ENCODE measurements at places on chromosomes 7 and 10.

GRCh38 chr10:101695404-101695890, 477 bp upstream of the FBXW4 start:
- DNase-seq, result no peak

DNA sequence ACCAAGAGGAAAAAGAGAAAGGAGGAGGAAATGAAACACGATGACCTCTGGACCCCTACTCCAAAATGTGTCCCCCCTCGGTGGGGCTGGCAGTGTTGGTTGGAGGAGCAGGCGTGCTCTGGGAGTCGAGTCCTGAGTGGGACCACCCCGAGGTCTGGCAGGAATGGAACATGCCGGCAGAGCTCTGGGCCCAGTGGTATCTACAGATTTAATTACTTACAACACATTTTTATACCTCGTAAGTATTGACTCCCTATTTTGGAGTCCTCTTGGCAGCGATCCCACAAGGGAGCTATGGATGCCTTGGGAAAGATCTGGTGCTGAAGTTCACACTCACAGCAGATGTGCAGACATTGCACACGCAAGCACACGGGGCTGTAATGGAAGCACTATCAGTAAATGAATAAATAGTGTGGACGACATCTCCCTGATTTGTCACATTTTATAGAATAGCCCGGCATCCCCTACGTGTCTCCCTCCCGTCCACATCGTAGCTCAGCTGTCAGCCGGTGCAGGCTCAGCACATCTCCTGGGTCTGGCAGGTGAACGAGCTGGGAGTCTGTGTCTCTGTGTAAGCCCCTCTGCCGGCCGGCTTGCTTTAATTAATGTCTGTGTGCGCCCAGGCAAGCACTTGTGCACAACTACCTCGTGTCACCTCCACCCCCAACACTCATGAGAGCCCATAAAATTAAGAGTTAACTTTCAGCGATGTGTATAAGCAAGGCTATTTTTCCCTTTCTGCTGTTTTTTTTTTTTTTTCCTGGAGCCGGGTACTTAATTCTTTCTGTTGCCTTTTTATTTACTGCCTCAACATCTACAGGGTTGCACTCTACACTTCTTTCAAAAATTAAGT, 603.2 kb downstream of the LRMDA start:
- no peak for DNase-seq

DNA sequence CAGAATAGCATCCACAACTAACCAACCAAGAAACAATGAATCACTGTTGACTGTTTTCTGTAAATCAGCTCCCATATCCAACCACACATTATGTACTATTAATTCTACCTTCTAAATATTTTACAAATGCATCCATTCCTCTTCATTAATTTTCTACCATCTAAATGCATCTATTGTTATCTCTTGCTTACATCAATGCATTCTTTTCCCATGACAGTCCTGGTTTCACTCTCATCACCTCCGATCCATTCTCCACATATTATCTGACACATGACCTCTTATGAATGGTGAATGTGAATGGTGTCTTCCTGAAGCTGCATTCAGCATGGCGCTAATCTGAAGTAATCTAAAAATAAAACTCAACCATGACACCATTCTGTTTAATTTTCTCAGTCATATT, 153.8 kb upstream of the CALCR start:
- DNase-seq, result no peak

GRCh38 chr10:927131-927530, 4.4 kb downstream of the LARP4B start:
- DNase-seq, result no peak

DNA sequence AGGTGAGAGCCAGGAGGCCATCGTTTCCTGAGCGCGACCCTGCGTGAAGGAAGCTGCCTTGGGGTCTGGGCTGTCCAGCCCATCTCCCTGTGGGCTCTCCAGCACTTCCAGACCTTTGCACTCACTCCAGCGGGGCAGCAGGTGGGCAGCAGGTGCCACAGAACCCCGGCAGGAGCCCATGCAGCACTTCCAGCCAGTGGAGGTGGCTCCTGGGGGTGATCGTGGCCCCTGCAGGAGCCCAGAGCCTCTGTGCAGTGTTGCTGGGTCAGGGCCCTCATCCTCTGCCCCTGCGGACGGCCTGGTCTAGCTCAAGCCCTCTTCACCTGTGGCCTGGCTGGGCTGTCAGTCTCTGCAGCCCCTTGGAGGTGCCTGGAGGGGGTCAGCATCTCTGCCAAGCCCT, 59.9 kb downstream of the PWWP2B start:
- DNase-seq, result no peak

GRCh38 chr10:101230183-101230917, 1.1 kb upstream of the LBX1 start:
- DNase-seq, result no peak

DNA sequence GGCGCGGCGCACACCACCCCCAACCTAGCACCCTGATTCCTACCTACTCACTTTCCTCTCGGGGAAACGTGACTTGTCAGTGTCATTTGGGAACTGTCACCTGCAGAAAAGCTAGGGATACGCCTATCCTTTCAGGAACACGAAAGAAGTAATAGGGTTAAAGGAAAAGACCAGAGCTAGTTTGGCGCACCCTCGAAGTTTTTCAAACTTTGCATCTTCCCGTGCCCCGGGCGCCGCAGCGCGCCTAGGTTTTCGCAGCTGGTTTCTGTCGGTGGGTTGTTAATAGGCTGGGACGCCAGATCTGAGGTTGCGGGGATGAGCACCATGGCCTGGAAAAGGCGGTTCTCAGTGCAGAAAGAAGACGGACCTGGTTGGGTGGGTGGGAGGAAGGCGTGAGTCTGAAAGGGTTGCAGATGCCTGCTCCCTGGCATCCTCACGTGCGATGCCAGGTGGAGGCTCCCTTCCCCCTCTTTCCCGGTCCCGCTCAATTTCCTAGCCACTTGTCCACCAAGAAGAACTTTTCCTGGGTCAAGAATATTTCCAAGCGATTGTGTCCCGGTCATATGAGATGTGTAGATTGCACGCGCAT, 568 bp upstream of the MEOX2 start:
- DNase-seq, result no peak

DNA sequence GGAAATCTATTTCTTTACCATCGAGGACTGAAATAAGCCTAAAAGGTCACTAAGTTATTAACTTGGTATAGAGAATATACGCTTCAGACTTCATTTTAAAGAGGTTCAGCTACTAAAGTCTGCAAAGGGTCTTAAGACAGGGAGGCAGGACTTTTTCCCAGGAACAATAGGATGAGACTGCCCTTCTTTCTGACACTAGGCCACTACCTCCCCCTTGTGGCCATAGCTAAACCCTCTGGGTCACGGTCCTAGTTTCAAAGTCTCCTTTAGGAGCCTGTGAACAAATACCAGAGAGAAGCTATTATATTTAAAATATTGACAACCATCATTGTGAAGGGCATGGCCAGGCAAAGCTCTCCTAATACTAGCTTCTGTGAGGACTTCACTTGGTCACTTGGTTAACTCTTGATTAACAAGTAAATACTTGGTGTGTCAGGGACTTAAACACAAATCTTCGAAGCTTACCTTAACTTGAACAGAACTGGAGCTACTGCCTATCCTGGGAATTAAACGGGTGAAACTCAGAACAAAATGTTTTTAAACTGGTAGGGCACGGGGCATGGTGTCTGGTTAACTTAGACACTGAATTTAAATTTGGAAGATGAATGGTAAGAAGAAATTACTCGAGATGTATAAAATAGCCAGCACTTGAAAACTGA, 75.6 kb downstream of the CCDC6 start:
- DNase-seq, result no peak

- DNase-seq, result no peak
Observed at GRCh38 chr10:93473161-93473560, 9.0 kb downstream of the MYOF start.

DNA sequence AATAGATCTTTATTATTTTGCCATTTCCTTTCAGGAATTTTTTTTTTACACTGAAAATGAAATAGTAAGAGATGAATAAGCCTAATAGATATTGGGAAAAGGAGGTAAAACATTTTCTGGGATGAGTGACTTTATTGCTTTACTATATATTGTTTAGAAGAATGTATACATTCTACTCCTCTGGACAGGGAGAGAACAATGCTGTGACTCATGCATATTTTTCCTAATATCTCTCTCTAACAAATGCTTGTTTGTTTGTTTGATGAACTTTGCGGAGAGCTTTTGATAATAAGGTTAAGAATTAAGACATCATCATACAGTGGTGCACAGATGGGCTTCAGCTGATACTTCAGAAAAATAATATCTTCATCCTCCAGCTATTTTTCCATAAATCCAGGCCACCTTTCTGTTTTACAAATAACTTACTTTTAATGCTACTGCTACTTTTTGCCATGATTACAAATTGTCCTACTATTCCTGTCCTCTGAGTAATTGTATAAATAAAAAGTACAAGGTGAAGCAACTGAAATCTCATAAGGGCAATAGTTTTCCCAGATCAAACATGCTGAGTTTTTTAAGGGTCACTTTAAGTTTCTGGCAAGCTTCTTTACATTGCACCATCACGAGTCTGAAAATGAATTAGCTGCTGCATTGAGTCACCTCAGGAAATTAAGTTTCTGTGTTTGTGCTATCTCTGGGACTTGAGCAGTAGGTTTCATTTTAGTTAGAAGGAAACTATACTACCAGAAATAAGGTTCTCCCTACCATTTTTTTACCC, 207.3 kb upstream of the POT1 start:
- no peak for DNase-seq

- DNase-seq, result no peak
Observed at GRCh38 chr7:17943006-17943405, 2.7 kb upstream of the SNX13 start.

GRCh38 chr10:83078160-83078559, 1061.1 kb upstream of the GHITM start:
- DNase-seq, result no peak

GRCh38 chr7:148909568-148909967, 25.5 kb upstream of the EZH2 start:
- no peak for DNase-seq

DNA sequence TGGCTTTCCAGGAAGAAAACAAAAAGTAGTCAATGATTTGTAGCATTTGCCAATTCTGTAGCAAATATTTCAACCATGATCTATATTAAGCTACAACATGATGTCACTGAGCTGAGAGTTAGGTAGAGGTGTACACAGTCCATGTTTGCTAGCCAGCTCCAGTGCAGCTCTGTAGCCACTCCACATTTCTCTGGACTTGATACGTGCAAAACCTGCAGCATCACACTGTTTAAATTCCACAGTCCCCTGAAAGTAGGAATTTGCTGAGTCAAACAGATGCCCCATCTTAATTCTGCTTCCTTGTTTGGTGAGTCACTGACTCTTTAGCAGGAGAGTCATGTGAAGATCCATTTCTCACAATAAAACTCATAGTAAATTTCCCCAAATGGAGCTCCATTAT, 89.8 kb upstream of the LRRTM3 start:
- no peak for DNase-seq

DNA sequence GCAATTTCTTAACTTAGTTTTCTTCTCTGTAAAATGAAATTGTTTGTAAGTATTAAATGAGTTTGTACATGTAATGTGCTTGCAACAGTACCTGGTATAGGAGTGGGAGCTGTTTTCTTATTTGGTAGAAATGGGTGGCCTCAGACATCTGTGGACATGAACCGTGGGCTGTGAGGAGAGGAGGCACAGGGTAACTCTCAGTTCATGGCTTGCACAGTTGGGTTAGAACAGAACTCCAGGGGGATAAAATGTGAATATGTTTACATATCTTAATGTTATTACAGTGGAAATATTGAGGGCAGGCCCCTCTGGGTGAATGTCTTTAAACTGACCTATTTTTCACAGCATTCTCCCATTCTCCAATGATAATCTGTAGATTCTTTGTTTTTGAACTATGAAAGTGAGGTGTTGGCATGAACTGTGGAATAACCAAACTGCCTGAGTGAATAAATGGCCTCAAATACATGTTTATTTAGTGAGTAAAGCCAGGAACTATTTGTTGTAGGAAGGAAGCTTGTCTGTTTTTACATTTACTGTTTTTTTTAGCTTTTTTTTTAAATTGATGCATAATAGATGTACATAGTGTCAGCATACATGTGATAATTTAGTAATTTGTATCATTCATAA, 2.6 kb downstream of the ABCA13 start:
- DNase-seq, result no peak

DNA sequence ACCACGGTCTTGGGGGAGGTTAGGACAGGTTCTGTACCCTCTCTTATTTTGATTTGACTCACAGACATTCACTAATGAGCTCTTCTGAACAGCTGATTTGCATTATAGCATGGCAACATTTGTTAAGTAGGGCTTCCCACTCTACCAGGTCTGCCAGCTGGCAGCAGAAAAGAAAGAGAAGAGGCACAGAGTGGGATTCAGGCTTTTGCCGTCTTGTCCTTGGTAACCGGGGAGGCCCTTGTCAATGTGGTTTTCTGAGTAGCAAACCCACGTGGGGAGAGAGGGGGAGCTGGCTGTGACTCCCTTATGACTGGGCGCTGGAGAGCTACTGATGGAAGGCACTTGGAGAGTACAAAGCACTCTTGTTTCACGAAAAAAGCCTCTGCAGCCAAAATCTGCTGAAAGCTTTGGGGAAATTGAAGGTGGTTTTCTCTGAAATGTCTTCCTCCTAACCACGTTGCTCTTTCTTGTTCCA, 355.3 kb upstream of the GALNT17 start:
- DNase-seq, result peak; percentile 67

DNA sequence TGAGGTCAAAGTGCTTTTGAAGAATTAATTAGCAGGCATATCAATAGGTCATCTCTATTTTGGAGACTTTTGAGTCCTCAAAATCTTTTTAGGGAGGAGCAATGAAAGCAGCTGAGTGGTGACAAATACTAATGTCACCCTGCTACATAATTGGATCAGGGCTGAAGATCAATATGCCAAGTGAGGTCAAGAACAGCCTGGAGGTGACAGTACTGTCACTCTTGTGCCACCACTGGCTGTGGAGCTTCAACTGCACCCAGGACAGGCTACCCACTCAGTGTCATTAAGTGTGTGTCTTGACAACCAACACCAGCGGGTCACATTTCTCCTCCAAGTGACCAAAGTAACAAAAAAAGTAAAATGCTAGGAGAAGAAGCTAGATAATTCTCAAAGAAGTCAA, 167.8 kb downstream of the DOCK4 start:
- no peak for DNase-seq
